Osteoblast (primary cell): ENCODE measurements at places on chromosomes 1 and 21. TPM values are rescaled to one million over a fixed set of nuclear protein-coding genes. Genes with fewer than 3 reads are reported as not detected.
A peak's percentile ranks its signal among the peaks of the same experiment; 100 is the strongest.

CD101 gene
- under 0.01 TPM in 2 replicates for total RNA-seq

GRCh38 chr1:59089036-59089798 lies 207.7 kb upstream of the FGGY start:
- no peak for DNase-seq

GRCh38 chr1:236063919-236064673 lies 794 bp downstream of the NID1 start:
- DNase-seq = peak; percentile 94

- no peak for DNase-seq
These were observed 26.6 kb downstream of the SLC22A15 start for GRCh38 chr1:116002781-116003420.

- DNase-seq = no peak
These were observed 16.9 kb downstream of the ARHGEF19 start for GRCh38 chr1:16195518-16195905.
